ENCODE measurements at places on chromosomes 1 and 21. TPM values are rescaled to one million over a fixed set of nuclear protein-coding genes. Genes with fewer than 3 reads are reported as not detected.

Gene PAFAH2
- total RNA-seq, result 9.1 TPM

Gene MAP10
- 0.75 TPM for total RNA-seq

Gene LRRC8D
- total RNA-seq, result 33.2 TPM

Gene LACTBL1
- total RNA-seq, result not detected

Gene FMN2
- total RNA-seq, result 5.2 TPM

Gene SEMA4A
- 0.65 TPM for total RNA-seq

Gene LRRC7
- not detected for total RNA-seq

Gene LMX1A
- total RNA-seq, result not detected

Gene S100A2
- 26.2 TPM for total RNA-seq

Gene TIAM1
- total RNA-seq, result 0.66 TPM

Gene OR2L3
- not detected for total RNA-seq

Gene AMY1A
- not detected for total RNA-seq

Gene OR2M3
- total RNA-seq, result not detected

Gene BGLAP
- 1.2 TPM for total RNA-seq

Gene ILDR2
- 0.14 TPM for total RNA-seq

Gene TRIM67
- 0.21 TPM for total RNA-seq

Gene NGF
- total RNA-seq, result 3.3 TPM

Gene CBS
- total RNA-seq, result 11.5 TPM

Gene HECTD3
- total RNA-seq, result 17.7 TPM

Gene CLDN14
- 0.34 TPM for total RNA-seq

Gene RORC
- total RNA-seq, result not detected

Gene APOBEC4
- not detected for total RNA-seq

Gene C1QB
- total RNA-seq, result not detected

Gene CYP4A11
- total RNA-seq, result not detected

Gene ITGB2
- 0.74 TPM for total RNA-seq
